ENCODE measurements at places on chromosomes 6 and 20.

- DNase-seq, result no peak
Observed at GRCh38 chr6:1348675-1349074, 36.8 kb downstream of the FOXQ1 start.

DNA sequence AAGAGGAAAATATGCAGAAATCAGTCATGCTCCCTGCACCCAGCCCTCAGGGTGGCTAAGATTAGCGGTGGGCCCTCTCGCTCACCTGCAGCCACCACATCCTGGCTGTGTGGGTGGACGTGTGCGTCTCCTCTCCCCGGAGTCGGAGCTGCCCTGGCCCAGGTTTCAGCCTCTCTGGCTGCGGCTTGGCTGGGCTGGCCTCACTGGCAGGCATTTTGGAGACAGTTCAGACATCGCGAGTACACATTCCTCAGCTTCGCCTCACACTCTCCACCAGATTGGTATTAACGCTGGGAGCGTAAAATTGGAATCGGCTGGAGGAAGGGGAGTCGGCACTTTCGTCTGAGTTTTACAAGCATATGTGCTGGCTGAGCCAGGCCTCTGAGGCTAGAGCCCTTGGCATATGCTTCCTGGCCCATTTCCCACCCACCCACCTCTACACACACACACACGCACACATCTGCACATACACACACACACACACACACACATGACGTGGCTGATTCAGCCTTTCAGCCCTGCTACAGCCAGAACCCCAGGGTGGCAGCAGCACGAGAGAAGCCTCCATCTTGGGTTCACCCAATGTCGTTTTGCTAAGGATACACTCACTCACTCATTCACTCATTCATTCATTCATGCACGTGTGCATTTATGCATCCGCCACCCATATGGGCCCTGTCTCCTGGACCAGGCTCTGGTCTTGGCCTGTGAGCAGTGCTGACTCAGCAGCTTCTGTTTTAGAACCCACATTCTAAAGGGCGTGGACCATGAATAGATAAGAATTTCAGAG is 42.9 kb downstream of the BCAS4 start:
- no peak for DNase-seq

DNA sequence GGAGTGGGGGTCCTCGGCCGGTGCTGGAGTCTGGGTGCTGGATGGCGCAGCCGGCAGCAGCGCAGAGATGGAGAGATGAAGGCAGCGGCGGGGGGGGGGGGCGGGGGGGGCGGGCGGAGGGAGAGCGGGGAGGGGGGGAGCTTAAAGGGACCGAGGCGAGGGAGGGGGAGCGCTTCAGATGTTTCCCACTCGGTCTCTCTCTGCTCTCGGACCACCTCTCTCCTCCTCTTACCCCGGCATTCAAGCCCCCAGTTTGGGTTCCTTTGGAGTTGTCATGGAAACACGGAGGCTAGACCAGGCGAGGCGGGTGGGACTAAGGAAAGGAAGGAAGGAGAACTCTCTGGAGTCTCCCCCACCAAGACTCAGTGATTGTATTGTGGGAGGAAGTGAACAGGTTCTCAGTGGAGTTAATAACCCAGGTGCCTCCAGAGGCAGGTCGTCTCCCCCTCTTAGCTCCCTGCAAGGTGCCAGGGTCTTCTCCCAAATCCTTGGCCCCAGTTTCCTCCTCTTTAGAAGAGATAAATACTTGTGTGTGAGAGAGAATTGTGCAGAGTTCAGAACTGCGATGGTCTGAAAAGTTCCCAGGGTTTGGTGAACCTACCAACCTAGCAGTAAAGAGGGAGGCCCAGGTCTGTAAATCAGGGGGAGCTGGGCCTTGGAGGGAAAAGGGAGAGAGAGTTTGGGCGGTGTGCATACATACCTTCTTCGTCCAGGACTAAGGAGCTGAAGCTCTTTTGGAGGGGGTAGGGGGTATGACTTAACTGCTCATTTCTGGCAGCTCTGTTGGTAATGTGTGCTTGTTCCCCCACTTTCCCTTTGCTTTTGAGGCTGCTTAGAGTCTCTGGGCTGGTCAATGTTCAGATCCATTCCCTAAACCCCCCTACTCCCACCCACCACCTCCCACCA is at the start of gene PRRT1:
Gene PRRT1 (minus strand): TSS at position 77 of the 906 bp plus-strand sequence. CDS start 112 bp downstream, outside the sequence.
- DNase-seq, result no peak

DNA sequence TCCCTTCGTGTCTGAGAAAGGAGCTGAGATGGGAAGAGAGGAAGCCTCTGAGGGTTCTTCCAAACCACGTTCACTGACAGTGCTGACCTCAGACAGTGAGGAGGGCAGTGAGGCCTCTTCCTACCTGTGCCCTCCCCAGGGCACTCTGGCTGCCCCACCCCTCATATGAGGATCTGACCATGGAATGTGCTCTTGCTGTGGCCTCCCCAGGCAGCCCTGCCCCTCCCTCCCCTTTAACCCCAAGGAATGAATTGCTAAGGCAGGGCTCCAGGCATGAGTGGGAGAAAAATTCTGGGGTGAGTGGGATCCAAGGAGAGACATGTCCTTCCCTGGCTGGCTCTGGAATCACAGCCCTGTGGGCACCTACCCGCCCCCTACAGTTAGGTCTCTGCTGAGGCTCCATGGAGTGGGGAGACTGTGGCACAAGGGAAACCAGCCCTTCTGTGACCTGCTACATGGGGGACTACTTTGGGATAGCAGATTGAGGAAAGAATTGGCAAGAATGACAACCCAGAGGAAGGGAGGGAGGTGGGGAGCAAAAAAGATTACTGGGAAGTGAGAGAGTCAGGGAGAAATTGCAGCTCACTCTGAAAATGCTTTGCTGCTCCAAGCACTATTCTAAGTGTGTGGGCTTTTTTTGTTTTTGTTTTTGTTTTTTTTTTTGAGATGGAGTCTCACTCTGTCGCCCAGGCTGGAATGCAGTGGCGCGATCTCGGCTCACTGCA is 29.4 kb downstream of the TNXB start:
- no peak for DNase-seq

DNA sequence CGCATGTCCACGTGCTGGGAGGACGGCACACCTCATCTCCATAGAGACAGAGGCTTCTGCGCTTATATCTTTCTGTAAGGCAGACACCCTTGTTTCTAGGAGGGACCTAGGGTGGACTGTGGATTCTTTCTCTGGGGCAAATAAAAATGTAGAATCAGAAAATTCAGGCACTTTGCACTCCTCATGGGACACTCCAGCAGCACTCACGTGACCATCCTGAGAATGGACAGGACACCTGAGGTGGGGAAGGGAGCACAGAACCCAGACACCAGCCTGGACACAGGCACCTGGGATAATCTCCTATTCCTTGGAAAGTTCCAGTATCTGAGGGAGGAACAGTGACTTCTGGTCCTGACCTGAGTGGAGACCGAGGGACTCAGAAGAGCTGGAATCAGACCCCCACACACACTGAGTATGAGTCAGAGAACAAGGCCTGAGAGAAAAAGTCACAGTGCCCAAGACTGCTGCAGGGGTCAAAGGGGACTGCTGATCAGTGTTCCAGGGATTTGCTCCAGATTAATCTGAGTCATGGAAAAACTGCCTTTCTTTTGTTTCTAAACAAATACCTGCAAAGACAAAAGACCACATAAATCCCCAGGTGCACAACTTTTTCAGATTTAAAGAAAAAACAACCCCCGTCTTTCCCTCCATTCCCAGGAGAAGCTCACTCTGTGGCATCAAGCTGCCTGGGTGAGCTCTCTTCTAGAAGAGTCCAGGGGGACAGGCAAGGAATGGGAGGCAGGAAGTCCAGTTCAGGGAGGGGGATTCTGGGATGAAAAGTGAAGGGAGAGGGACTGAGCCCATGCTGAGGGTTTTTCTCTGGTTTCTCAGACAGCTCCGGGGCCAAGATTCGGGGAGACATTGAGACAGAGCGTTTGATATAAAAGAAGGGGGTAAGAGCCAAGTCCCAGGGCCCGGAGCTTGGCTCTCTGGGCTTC is 35.6 kb upstream of the MICB start:
- no peak for DNase-seq

DNA sequence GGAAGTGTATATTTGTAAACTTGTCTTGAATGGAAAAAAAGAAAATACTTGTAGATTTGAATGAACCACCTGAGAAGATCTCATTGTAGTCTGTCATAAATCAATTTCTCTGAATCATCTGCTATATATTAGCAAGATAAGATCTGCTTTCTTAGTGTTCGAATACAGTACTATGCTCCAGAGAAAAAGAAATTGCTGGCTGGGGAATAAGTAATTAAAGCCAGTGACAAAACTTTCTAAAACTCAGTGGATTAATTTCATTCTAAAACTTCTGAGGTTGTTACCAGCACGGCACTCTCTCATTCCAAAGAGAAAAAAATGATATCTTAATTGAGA is 22.4 kb upstream of the MROH8 start:
- no peak for DNase-seq

- no peak for DNase-seq
Observed at GRCh38 chr6:162533009-162533400, 194.6 kb downstream of the PRKN start.

- DNase-seq, result no peak
Observed at GRCh38 chr6:149395185-149395584, 4.9 kb upstream of the SUMO4 start.

DNA sequence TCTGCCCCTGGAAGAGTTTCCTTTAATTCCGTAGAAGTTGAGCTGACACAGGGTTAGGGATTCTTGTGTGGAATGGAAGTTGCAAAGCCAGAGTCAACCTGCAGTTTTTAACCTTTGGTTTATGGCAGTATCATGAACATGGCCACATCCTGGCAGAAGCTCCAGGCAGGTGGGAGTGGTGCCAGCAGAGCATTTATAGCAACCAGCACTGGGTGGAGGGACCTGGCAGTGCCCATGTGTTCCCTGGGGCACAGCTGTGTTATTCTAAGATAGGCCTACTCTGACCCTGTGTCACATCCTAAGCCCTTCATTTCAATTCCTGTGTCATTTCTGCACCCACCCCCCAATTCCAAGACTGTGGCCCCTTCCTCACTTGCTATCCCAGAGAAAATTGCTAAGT is 26.1 kb upstream of the ZNF831 start:
- no peak for DNase-seq

GRCh38 chr6:897528-898207 is 204.7 kb upstream of the EXOC2 start:
- no peak for DNase-seq

- no peak for DNase-seq
Observed at GRCh38 chr6:1599469-1599868, 10.2 kb upstream of the FOXC1 start.

DNA sequence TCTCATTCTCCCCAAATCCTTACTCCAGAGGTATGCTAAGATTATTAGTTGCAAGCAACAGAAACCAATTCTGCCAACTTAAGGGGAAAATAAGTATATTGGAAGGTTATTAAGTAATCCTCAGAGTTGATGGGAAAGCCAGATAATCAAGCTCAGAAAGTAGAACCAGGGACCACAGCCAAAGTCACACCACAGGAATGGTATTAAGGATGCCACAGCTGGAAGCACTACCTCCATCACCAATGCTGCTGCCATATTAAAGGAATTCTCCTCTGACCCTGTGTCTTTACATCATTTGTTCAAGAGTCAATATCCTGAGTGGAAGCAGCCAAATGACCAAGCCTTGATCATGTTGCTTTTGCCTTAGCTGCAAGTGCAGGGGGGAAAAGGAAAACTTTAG is 9.9 kb downstream of the PROCR start:
- DNase-seq, result no peak

GRCh38 chr6:132130626-132131298 is 179.6 kb upstream of the CCN2 start:
- no peak for DNase-seq

GRCh38 chr6:54426995-54427394 is 118.8 kb downstream of the TINAG start:
- no peak for DNase-seq

DNA sequence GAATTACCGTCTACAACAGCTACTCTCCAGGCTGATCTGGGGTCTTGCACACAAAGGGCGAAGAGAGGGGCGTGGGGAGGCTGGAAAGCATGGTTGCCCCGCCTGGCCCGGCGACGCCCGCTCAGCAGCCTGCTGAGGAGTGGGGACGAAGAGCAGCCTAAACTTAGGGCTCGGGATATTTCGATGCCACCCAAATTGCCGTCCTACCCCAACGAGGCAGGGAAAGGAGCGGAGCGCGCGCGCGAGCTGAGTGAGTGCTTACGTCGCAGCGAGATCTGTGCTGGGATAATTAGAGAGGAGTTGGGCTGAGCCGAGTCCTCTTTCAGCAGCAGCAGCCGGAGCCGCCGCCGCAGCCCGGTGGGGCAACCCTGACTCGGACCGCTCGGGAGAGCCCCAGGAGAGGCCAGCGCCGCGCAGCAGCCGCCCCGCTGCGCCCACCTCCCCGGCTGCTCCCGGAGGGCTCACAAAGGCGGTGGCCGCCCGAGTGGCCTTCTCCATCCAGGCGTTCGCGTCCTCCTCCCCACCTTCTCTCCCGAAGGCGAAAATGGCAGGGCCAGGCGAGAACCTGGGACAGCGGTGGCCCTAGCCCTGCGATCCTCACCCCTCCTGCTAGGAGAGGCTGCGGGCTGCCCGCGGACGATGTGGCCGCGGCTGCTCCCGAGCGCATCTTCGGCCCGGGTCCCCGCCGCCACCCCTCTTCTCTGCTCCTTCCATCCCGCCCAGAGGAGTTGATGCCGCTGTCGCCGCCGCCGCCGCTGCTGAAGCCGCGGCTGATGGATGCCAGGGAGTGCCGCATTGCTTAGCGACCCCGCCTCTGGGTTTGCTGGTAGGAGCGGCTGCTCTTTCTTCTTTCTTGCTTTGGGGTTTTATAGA is at the start of gene CLVS2:
Gene CLVS2 (plus strand): TSS at position 315 of the 873 bp plus-strand sequence. CDS start 1,543 bp downstream, outside the sequence.
- no peak for DNase-seq

- DNase-seq, result no peak
Observed at GRCh38 chr20:19916531-19917485, 100.4 kb upstream of the NAA20 start.

DNA sequence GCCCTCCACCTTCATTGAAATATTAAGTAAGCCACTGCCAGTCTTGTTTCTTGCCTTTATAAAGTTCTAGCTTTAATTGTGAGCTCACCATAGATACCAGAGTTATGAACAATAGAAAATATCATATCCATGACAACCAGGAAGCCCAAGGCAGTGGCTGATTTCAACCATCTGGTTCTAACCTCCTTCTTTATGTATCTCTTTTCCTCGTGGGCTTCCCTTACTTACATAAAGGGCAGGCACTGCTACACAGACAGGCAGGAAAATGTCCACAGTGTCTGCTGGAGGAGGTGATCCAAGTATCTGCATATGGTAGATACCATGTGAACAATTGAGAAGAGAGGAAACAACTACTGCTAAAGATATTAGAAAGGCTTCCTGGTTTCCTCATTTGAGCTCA is 65.2 kb upstream of the PRND start:
- no peak for DNase-seq

- no peak for DNase-seq
Observed at GRCh38 chr6:148888856-148889255, 142.0 kb downstream of the UST start.

- DNase-seq, result no peak
Observed at GRCh38 chr20:21632735-21633053, 72.8 kb upstream of the PAX1 start.

GRCh38 chr20:46332373-46333160 is 24.3 kb upstream of the CDH22 start:
- DNase-seq, result no peak

GRCh38 chr6:159602431-159603041 is 90.5 kb downstream of the SOD2 start:
- DNase-seq, result no peak

DNA sequence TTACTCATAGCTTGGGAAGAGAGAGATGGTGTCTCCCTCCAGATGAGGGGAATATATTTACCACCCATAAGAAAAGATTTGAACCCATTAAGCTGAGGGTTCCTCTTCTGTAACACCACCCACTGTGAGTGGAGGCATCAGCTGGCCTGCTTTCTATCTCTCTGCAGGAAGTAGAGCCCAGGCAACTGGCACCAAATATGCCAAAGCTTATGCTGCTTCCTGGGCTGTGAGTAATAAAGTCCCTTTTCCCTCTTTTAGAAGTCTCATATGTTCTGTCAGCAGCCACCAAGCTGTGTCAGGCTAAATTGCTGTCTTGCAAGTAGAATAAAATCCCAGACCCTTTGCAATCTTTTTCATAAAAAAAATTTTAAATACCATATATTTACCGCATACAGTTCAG is 241.4 kb downstream of the LAMA2 start:
- DNase-seq, result no peak

Data from T follicular helper cell (primary cell).